ENCODE measurements at places on chromosomes 5 and 9. TPM values are rescaled to one million over a fixed set of nuclear protein-coding genes. Genes with fewer than 3 reads are reported as not detected.

Gene FAM221B
- total RNA-seq: not detected

- no peak for DNase-seq
Observed at GRCh38 chr9:16138561-16139491, 586.0 kb downstream of the CCDC171 start.

Gene SMIM3
- 4.1 TPM for total RNA-seq

Gene NKD2
- total RNA-seq: 0.17 TPM

DNA sequence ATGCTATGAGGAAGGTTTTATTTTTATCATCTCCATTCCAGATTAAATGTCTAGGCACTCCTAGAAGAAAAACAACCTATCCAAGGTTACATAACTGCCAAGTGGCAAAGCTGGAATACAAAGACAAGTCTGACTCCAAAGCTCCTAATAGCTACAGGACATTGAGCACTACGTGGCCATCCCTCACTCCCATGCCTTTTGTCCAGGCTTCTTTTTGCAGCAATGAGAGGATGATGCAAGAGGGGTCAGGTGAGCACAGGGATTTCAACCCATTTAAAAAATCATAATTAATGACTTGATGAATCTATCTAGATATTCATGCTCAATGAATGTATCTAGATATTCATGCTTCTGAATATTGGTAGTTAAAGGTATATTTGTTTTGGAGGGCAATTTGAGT, 117.0 kb downstream of the KIAA0825 start:
- DNase-seq: no peak

- no peak for DNase-seq
Observed at GRCh38 chr5:14720236-14720923, 55.9 kb downstream of the OTULIN start.

GRCh38 chr5:31078956-31079355, 114.5 kb upstream of the CDH6 start:
- DNase-seq: no peak

DNA sequence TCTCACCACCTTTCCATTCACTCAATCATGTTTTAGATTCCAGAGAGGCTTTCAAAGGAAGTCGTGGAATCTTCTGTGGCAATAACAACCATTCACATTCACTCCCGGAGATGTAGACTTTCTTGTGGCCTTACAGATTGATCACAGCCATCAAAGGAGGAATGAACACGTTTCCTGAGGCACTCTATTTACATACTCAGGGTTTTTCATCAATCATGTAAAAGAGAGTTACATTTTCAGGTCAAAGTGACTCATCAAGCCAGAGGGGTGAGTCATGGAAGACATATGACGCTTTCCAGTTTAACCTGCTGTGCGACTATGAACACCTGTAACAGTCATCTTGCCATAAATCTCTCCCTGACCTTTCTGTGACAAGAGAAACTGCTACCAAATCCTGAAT, 39.3 kb upstream of the RAD23B start:
- no peak for DNase-seq

Gene PCDHB5
- total RNA-seq: 1.7 TPM

Gene DOCK2
- total RNA-seq: 0.17 TPM

Gene ANKRD31
- 0.05 TPM for total RNA-seq

DNA sequence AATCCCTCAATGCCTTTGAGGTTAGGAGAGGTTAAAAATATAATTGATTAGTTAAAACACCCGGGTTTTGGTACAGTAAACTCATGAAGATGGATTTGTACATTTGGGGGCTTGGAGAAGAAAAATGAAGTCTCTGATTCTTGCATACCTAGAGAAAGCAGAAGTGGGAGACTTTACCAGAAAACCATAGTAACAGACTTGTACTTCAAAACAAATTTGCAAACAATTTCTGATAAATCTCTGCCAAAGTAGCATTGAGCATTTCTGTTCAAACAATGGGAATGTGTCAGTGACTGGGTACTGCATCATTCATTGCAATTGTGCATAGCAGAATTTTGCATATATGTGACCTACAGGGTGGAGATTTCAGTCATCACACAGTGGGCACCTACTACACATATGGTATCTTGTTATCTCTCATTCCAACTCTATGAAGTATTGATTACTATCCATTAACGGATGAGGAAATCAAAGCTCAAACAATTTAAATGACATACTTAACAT, 256.9 kb downstream of the PLK2 start:
- no peak for DNase-seq

- DNase-seq: no peak
Observed at GRCh38 chr5:59221769-59222168, 638.9 kb downstream of the RAB3C start.

- DNase-seq: peak; percentile 55
Observed at GRCh38 chr9:68844631-68845612, 139.9 kb downstream of the PIP5K1B start.

Gene HMMR
- total RNA-seq: 60.2 TPM

DNA sequence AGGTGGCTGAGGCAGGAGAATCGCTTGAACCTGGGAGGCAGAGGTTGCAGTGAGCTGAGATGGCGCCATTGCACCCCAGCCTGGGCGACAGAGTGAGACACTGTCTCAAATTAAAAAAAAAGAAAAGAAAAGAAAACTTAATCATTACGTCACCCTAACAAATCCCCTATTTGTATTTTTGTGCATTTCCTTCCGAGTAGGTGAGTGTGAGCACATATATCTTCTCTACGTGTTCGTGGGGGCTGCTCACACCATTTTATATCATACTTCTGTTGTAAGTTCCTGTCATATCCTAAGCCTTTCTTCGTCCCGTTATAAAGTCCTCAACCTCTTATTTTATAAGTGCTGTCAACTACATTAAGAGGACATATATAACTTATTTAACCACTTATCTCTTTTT, 41.9 kb upstream of the GRHPR start:
- DNase-seq: no peak

DNA sequence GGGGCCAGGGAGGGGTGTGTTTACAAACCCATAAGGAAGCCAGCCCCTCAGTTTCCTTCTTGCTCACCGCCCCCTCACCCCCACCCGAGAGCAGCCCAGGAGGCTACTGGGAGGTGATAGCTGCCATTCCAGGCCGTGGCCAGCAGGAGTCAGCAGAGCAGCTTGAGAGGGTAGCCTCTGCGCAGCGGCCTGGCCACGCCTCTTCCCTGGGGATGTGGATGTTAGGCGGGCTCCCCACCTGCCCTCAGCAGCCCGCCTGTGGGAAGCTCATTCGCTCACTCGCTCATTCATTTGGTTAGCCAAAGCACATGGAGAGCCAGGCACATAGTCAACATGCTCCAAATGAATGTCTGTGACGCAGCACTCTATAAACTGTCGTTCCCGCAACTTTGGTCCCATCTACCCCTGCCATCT, 6.1 kb upstream of the DPM2 start:
- peak; percentile 90 for DNase-seq

- DNase-seq: no peak
Observed at GRCh38 chr9:20573023-20573422, 49.3 kb downstream of the MLLT3 start.

DNA sequence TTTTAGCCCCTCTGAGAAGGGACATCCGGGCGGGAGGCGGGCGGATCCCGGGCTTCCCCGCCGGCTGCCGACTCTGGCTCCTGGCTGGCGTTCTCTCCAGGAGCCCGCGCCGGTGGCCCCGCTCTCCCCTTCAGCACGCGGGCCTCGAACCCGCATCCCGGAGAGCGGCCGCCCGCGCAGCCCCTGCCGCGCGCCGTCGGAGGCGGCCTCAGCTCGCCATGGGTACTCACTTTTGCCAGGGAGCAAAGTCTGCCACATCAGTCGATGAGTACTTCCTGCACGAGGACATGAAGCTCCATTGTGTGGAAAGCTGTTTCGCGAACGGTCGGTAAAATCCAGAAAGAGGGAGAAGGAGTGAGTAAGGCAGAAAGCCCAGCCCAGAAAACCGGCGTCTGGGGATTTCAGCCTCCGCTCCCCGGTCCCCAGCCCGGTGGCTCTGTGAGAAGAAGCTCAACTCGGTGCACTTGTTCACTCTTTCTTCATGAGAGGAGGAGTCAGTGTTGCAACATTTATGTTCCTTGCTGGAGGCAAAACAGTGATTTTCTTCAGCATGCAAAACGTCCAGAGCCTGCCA, at the start of gene PRLR:
TSS of gene PRLR (minus strand) at position 450 of the 574 bp plus-strand sequence. CDS start 140,867 bp downstream, outside the sequence.
- no peak for DNase-seq

- DNase-seq: no peak
Observed at GRCh38 chr9:18073002-18073401, 401.0 kb upstream of the ADAMTSL1 start.

DNA sequence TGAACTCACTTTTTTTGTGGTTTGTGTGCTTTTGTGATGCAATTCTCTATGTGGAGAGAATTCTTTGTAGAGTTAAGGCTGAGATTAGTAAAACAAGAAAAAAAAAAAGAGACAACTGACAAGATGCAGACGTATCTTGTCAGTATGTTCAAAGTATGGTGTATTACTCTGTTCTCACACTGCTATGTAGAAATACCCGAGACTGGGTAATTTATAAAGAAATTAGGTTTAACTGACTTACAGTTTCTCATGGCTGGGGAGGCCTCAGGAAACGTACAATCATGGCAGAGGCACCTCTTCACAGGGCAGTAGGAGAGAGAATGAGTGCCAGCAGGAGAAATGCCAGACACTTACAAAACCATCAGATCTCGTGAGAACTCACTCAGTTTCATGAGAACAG, 475.2 kb upstream of the CDH18 start:
- DNase-seq: no peak

- DNase-seq: no peak
Observed at GRCh38 chr5:53464722-53465121, 15.7 kb upstream of the FST start.

GRCh38 chr9:131892162-131892707, 152.4 kb upstream of the RAPGEF1 start:
- no peak for DNase-seq

DNA sequence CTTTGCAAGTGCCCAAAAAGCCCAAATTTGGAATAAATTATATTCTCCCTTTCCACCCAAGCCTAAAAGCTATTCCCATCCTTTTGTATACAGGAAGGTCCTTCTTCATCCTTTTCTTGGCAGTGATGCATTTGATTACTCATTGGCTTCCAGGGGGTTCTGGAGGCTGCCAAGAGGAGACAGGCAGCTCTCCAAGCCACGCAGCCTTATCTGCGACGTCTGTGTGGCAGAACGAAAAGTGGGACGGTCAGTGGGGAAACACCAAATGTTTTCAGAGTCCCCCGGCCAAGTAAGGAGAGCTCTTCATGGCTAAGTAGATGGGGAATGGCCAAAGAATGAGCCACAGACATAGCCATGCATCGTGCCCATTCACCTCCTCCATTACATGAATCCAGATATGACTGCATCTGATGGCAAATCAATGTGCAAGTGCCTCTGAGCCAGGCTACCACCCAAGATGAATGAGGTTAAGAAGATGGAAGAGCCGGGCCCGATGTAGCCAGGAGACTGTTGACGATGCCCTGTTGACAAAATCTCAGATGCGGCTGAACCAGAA, 12.1 kb downstream of the ADAM19 start:
- peak; percentile 48 for DNase-seq

GRCh38 chr9:93028448-93029006, 30.0 kb upstream of the SUSD3 start:
- no peak for DNase-seq

Gene BTNL8
- 0.19 TPM for total RNA-seq

GRCh38 chr5:149264439-149265067, 7.1 kb upstream of the AFAP1L1 start:
- DNase-seq: peak; percentile 27

DNA sequence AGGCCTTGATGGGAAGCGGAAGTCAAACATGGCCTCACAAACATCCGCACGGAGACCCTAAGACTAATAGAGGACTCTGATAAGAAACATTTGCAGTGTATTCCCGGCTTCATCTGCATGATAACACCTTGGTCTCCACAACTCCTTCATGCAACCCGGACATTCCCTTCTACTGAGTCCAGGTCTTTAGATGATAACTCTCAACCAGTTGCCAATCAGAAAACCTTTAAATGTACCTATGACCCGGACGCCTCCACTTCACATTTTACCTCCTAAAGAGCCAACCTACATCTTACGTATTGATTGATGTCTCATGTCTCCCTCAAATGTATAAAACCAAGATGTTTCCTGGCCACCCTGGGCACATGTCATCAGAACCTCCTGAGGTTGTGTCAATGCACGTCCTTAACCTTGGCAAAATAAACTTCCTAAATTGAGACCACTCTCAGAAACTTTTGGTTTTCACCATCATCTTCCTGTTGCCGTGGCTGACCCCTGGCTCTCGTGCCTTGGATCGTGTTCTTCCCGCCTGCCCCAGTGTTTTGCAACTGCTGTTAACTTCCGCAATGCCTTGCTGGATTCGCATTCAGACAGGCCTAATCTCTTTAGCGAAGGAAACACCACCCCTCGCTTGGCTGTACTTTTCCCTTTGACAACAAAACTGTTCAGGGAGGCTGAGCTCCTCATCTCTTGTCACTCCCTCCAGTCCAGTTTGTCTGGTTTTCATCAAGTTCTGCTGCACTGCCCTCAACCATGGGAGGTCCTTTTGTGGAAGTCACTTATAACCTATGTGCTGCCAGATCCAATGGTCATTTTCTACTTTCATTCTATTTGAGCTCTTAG, 1.1 kb upstream of the DAP start:
- no peak for DNase-seq

DNA sequence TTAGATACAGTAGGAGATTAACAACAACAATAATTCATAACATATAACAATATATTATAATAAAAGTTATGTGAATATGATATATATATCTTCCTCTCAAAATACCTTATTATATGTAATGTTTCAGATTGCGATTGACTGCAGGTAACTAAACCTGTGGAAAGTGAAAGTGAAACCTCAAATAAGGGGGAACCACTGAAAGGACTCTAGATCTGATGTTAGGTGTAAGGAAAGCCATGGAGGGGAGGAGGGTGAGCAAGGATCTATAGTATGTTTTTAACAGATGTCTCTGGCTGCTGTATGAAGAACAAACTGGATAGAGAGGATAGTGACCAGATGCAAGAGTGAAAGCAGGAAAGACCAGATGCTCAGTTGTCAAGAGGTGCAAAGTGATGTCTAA, 5.8 kb upstream of the FSTL4 start:
- no peak for DNase-seq

- DNase-seq: no peak
Observed at GRCh38 chr5:89471541-89471940, 588.6 kb upstream of the MEF2C start.

DNA sequence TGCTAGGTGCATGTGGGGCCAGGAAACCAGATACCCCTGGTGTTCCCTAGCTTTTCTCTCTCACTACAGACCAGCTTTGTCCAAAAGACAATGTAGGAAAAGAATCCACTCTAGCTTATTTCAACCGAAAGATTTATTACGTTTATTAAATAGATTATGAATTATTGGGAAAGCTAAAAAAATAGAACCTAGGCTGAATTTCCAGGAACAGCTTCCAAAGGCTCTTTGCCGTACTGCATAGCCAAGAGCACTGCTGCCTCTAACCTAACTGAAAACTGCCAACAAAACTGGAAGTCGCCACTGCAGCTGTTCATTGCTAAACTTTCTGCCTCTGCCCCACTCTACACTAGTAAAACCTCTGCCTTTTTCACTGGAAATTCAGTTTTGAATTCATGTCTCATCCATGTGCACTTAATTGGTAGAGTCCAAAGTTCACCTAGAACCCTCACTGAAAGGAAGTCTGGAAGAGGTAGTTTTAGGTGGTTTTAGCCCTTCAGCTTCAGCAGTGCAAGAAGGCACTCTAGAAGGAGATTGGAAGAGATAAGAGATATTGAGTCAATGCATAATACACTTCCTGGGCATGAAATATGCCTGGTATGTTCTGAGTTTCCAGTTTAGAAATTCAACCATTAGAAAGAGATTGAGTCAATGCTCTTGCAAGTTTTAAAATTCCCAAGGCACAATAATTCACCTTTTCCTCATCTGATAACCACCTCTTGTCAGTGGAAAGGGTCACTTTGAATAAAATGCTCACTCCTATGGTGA, 927.9 kb downstream of the MAT2B start:
- no peak for DNase-seq

GRCh38 chr5:135600971-135601381, 22.2 kb upstream of the CXCL14 start:
- no peak for DNase-seq
